Sciatic nerve (tissue), 2 donors: ENCODE measurements at places on chromosomes 11 and 22.

DNA sequence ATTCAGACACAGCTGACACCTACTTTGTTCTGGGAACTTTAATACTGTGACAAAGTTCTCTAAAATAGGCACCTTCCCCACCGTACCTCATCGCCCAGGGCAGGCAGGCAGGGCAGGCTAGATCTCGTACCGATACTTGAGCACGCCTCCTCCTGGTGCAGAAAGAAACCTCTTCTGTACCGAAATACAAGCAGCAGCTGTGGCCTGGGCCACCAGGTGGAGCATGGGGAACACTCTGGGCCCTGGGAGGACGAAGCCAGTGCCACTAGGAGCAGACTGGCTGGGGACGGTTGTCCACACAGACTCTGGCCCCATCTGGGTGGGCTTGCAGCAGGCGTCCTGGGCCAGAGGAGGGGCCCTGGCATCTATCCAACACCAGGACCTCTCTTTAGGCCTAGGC is 12.8 kb downstream of the PMM1 start:
- DNase-seq = no peak

GRCh38 chr11:44823868-44824267 is 97.1 kb downstream of the TSPAN18 start:
- DNase-seq = no peak

- DNase-seq = no peak
These were observed 82.7 kb upstream of the CTSC start for GRCh38 chr11:88420165-88420791.

GRCh38 chr22:39184586-39185577 is 32.4 kb upstream of the CBX7 start:
- DNase-seq = peak; percentile 51

DNA sequence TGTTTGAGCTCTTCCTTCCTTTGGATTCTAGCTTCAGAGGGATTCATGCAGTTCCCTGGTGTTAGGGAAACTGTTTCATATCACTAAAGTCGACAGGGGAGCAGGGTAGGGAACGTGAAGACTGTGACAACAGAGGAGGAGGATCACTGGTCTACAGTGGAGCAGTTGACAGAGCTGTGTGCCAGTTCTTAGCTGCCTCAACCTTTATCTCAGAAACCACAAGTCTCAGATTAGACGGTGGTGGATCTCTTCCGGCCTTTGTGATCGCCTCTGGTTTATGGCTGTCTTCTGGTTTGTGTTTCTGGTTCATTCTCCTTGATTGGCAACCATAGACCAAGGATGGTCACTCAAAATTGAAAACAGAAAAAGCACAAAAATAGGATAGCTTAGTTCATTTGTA is 538.9 kb upstream of the API5 start:
- no peak for DNase-seq

- no peak for DNase-seq
These were observed 10.7 kb downstream of the ZNF195 start for GRCh38 chr11:3368199-3368598.
